ENCODE measurements at places on chromosomes 12 and 14.
A peak's percentile ranks its signal among the peaks of the same experiment; 100 is the strongest.

DNA sequence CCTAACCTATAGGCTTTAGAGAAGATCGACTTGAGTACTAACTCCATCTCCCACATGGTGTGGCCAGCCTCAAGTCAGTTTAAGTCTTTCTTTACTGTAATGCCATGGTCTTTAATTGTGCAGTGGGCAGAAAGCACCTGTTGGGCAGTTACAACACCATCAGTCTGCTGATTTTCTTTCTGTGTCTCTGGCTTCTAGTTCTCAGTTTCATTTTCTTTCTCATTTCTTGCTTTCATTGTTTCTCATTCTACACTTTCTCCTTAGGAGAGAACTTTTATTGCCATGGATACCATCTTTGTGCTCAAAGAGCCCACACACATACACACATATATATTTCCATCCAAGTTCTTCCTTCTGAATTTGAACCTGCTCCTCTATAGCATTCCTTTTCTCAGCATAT, 96.1 kb upstream of the SLC16A7 start:
- no peak for DNase-seq

DNA sequence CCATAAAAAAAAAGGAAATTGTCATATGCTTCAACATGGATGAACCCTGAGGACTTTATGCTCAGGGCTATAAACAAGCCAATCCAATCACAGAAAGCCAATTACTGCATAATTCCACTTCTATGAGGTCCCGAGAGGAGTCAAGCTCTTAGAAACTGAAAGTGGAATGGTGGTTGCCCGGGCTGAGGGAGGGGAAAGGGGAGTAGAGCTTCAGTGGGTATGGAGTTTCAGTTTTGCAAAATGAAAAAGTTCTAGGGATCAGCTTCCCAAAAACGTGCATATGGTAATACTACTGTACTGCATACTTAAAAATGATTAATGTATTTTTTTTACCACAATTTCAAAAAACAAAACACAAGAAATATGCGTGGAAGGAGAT, 52.0 kb downstream of the RNF34 start:
- DNase-seq = no peak

DNA sequence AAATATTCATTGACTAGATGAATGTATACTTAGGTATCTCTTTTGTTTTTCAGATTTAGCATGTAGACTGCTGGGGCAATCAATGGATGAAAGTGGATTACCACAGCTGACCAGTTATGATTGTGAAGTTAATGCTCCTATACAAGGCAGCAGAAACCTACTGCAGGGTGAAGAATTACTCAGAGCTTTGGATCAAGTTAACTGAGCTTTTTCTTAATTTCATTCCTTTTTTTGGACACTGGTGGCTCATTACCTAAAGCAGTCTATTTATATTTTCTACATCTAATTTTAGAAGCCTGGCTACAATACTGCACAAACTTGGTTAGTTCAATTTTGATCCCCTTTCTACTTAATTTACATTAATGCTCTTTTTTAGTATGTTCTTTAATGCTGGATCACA, 15.3 kb upstream of the SNAPC1 start:
- DNase-seq = no peak

- DNase-seq = no peak
Observed at GRCh38 chr12:122102331-122102730, 23.8 kb downstream of the MLXIP start.

- DNase-seq = no peak
Observed at GRCh38 chr14:106622200-106622745, 1095.9 kb downstream of the TMEM121 start.

DNA sequence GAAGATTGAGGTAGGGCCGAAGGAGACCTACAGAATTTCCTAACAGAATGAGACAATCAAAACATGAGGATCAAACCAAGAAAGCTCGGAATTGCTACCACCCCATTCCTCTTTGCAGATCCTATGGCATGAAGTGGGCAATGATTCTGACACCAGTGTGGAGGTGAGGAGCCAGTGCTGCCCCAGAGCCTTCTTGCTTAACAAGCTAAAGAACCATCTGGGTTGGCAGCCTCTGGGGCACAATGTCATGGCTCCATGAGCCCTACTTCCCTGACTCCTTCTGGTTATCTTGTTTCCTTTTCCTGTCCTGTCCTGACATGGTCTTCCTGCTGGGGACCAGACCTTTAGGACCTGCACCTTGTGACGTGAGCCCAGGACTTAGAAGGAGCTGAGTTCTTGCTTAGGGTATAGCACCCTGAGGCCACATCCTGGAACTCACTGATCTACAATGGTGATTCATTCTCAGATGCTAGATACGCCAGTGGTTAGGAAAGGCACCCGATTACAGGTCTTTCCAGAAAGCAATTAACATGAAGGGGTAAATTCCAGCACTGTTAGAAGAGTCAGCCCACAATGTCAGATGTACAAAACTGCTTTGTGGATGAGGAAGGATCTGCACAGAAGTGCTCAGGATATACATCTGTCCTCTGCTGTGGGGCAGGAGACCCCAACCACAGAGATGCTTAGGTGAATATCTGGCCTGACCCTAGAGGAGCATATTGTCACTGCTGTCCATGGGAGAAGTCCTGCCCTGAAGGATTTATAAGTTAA, 324.2 kb downstream of the ZFP36L1 start:
- no peak for DNase-seq

DNA sequence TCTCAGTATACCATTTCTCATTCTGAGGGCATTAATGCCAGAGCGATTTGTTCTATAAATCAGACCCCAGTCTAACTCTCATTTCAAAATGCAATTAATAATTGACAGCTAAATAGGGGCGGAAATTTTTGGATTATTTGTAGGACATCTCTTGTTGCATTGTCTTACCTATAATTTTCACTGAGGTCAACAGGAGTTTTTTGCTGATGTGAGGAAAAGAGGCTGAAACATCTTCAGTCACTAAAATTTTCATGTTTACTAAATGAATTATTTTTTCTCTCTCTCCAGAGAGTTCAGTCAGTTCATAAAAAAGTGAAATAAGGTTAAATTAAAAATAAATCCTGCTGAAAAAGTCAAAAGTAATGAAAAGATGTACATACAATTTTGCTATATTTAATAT, 295.9 kb downstream of the CCER1 start:
- no peak for DNase-seq

- DNase-seq = no peak
Observed at GRCh38 chr14:104967386-104968152, 10.6 kb downstream of the AHNAK2 start.

DNA sequence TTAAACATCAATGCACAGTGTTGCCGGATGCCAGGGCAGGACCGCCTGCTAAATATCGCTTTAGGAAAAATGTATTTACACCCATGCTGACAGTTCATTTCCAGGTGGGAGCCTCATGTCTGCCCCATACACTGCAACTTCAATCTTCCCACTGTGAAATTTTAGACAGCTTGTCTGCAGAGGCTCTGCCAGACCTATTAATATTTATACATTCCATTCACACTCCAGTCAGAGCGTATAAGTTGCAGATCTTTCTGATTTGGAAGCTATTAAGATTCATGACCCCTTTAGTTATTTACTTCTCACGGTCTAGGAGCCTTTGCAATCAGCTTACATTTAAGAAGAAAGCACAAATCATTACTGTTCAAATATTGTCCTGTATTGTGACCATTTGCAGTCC, 357.4 kb downstream of the ATP23 start:
- no peak for DNase-seq

- no peak for DNase-seq
Observed at GRCh38 chr14:60485598-60486251, at the start of gene C14orf39. Gene C14orf39 (minus strand): TSS chr14:60486063. CDS start chr14:60485078, 985 bp downstream.

DNA sequence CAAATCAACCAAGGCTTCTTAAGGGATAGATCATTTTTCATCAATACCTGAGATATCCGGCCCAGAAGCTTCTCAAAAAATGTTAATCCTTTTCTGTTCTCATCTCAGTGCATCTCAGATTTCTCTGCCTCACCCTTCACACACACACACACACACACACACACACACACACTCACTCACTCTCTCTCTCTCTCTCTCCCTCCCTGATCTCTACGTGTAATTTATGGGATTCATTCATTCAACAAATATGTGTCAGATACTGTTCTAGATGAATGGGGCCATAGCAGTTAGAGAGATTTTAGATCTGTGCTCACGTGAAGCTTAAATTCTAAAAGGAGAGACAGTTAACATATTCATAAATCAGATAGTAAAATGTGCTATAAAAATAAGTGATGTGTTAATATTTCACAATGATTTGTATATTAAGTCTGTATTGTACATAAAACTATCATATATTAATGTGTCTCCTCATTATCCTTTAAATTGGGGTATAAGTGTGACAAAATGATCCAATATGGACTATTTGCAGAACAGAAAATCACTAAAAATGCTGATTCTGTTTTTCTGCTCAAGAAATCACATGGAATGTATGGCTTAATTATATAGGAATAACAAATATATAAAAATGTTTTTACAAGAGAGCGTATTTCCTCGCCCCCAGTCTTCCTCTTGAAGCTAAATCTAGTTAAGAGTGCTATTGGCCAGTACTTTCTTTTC, 7.3 kb upstream of the FRMD6 start:
- no peak for DNase-seq

- DNase-seq = no peak
Observed at GRCh38 chr12:110739488-110739887, 3.2 kb downstream of the PPP1CC start.

DNA sequence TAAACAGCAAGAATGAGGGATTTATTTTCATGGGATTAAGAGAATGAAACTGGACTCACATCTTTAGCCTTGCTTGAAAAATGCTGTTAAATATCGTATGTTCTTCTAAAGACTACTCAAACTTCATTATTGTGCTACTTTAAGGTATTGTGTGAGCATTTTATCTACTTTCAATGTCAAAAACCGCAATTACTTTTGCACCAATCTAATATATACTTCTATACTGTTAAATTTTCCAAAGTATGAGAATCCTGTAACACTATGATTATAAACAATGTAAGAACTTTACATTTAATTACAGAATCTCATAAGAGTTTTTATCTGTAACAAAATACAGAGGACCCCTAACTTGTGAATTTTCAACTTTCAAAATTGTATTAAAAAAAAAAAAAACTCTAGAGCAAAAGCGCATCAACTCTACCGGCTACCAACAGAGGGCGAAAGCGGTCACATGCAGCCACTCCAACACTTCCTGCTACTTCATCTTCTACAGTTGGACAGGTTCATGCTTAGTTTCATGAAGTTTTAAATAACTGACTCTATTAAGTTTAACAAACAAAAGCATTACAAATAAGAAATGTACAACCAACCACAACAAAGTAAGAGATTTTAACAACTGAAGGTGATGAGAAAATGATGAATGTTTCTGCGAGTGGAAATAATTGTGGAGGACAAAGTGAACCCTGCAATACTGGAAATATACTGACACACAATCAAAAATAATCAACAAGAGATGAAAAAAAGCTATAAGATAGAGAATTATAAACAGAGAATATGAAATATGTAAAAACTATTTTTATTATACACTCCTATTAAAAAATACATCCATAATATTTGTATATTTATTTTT, 210.9 kb downstream of the MED13L start:
- DNase-seq = peak; percentile 4
